Lung (tissue), 17 donors: ENCODE measurements at places on chromosomes 16 and 17.
A peak's percentile ranks its signal among the peaks of the same experiment; 100 is the strongest.

GRCh38 chr16:71899171-71899570 is 3.8 kb downstream of the IST1 start:
- no peak for DNase-seq

DNA sequence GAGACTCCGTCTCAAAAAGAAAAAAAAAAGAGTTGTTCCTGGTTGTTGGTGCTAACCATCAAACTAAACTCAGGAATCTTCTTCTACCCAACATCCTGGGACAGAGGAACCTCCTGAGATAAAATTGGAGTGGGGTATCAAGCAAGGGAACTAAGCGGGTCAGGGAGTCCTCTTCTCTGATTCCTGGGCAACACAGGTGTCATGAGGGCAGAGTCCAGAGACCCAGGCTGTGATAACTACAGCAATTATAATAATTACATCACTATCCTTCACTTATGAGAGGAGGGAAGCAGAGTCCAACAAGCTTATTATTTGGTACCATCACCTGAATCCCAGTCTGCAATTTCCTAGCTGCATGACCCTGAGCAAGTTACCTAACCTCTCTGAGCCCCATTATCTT is 8.1 kb downstream of the C17orf50 start:
- no peak for DNase-seq

DNA sequence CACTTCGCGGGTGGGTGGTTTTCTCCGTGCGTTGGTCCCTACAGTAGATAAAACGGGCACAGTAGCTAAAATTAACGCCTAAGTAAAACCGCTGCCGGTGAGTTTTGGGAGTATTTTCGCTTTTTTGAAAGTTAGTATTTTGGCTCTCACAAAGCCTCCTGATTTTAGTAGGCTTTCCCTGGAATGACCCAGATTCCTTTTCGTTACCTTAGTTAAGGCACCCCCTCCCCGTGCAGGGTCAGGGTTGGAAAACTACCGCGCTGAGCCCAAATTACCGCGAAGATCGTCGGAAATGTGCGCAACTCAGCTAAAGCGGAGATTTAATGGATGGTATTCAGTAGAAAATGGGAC is 28.3 kb upstream of the ST6GALNAC1 start:
- DNase-seq, result no peak

GRCh38 chr17:9512323-9513168 is 63.1 kb downstream of the STX8 start:
- DNase-seq, result no peak

GRCh38 chr17:55563363-55563762 is 52.1 kb upstream of the SMIM36 start:
- peak; percentile 10 for DNase-seq

GRCh38 chr17:8487743-8488142 is 52.1 kb downstream of the NDEL1 start:
- no peak for DNase-seq

GRCh38 chr17:30379303-30379902 is 676 bp downstream of the CPD start:
- no peak for DNase-seq

- no peak for DNase-seq
Observed at GRCh38 chr17:57480438-57481196, 224.3 kb downstream of the MSI2 start.

- DNase-seq, result peak; percentile 78
Observed at GRCh38 chr17:36980280-36980761, 31.6 kb downstream of the AATF start.

- DNase-seq, result no peak
Observed at GRCh38 chr16:57682809-57683635, 11.6 kb upstream of the DRC7 start.

DNA sequence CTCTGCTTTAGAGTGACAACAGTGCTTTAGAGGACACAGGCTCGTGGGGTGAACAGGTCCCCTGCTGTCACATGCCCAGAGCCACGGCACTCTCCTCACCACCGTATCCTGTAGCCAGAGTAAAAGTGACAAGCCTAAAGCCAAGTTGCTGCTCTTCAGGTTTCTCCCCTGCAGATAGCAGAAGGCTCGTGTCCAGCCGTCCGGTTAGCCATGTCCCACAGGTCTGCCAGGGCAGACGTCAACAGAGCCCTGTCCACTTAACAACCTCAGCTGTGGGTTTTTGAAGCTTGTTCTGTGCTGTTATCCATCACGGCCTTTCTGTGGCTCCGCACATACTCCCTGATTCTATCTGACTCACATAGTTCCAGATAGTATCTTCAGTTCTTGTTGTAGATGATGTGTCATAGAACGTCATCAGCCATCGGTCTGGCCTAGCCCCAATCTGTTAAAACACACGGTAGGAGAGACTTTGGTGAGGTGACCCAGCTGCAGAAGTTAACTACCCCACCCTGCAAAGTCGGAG is 100.7 kb downstream of the SOCS1 start:
- no peak for DNase-seq

DNA sequence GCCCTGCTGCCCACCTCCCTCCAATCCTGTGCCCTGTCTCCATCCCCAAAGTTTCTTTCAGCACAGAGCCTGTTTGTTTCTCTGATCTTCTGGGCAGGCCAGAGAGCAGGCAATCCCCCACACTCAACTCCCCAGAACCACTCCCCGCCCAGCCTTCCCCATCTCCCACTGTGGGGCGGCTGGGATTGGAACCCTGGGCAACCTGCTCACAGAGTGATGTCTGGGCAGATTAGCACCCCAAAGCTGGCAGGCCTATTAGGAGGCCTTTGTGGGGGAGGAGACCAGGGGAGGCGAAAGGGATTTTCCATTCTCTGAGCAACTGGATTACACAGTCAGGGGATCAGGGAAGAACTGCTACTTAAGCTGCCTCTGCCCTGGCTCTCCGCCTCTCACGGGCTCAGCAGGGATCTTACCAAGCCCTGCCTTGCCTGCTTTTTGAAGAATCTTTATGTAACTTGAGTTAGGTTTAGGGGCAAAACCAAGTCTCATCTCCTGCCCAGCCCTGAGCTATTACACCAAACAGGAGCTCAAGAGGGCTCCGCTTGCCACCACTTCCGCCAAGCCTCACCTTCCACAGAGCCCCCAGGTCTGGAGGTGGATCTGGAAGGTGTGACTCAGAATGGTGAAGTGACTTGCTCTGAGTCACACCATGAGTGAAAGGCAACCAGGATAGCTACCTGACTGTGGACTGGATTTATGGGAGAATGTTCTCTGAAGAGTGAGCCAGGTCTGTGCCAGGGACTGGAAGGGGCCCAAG is 16.0 kb upstream of the LHX1 start:
- no peak for DNase-seq

- DNase-seq, result no peak
Observed at GRCh38 chr17:40319651-40320540, 10.9 kb downstream of the RARA start.

DNA sequence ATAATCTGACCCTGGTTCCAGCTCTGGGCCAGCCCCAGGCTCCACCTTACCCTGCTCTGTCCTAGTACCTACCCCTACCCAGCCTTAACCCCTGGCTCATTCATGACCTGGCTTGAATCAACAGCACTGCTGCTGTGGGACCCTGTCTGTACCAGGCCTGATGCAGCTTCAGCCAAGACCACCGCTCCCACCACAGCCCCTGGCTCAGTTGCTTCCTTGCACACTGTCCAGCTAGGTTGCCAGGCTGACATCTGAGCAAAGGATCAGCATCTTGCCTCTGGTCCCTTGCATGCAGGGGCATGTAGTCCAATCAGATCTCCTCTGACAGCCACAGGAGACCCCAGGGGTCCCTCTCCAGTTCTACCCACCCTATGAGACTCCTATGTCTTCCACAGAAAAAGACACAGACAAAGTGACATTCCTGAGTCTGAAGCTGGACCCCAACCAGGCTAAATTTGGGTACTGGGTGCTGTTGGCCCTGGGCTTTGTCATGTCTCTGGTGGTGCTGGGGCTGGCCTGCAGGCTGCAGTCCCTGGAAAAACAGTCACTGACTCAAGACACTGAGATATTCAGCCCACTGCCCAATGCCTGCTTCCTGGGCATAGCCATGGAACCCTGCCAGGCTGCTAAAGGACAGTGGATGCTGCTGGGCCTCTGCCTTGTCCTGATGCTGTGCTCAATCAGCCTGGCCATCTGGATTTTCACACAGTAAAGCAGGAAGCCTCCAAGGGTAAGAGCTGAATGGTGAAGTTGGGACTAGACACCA is 3.9 kb upstream of the KCNH6 start:
- no peak for DNase-seq

DNA sequence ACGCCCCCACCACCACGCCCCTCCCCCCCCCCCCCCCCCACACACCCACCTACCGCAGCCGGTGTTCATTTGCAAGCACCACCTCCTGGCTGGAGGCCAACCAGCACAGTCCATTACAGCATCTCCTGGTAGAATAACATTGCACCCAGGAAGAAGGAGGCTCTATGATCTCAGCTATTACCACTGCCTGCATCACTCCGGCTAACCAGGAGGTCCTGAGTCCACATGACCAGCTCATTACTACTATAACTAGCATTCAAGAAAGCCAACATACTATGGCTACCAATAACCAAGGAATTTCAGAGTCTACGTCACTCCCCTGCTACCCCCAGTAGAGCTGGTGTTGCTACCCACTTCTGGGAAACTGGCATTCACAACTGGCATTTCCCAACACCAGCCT is 81.1 kb upstream of the ALOX12 start:
- DNase-seq, result no peak

DNA sequence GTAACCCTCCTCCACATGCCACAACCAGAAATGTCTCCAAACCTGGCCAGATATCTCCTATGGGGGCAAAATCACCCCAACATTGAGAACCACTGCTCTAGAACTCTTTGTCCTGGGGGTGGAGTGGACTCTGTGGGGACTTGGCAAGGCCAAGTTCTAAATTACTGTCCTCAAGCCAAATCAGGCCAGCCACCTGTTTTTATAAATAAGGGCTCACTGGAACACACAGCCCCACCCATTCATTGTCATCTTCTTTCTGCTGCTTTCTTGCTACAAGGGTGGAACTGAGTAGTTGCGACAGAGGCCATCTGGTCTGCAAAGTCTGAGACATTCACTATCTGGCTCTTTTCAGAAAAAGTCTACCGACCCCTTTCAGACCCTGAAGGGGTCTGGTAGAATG is 26.8 kb upstream of the TMEM220 start:
- no peak for DNase-seq

- peak; percentile 63 for DNase-seq
Observed at GRCh38 chr16:89093602-89094251, at the start of gene ACSF3. Gene ACSF3 (plus strand): TSS chr16:89093852. CDS start chr16:89100682, 6,830 bp downstream.

DNA sequence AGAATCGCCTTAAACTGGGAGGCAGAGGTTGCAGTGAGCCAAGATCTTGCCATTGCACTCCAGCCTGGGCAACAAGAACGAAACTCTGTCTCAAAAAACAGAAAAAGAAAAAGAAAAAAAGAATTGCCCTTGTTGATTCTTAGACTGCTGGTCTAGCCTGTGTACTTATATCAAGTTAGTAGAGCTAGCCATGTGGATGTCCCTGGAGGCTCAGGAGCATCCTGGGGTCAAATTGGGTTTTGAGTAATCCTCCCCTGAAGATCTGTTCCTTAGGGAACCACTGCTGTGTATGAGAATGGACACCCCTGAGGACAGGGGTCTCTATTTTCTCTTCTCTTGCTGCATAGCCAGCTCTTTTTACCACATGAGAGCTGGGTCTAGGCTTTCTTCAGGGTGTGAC is 21.5 kb downstream of the SLC7A6OS start:
- no peak for DNase-seq

DNA sequence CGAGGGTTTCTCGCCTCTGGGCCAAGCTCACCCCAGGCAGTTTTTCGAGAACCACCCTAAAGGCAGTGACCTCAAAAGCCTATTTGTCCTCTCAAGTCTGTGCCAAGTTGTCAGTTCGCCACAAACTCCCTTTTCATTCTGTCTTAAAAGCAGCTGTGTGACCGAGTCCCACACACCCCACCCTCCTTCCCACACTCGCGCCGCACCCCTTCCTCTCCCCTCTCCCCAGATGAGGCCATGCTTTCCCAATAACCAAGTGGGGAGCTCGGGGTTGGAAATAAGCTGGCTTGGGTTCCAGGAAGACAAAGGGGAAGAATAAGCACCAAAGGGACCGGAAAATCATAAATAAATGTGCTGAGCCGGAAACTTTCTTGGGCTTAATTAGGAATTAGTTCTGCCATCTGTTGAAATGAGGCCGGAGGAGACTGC is 36.7 kb downstream of the GRIN2C start:
- peak; percentile 48 for DNase-seq

DNA sequence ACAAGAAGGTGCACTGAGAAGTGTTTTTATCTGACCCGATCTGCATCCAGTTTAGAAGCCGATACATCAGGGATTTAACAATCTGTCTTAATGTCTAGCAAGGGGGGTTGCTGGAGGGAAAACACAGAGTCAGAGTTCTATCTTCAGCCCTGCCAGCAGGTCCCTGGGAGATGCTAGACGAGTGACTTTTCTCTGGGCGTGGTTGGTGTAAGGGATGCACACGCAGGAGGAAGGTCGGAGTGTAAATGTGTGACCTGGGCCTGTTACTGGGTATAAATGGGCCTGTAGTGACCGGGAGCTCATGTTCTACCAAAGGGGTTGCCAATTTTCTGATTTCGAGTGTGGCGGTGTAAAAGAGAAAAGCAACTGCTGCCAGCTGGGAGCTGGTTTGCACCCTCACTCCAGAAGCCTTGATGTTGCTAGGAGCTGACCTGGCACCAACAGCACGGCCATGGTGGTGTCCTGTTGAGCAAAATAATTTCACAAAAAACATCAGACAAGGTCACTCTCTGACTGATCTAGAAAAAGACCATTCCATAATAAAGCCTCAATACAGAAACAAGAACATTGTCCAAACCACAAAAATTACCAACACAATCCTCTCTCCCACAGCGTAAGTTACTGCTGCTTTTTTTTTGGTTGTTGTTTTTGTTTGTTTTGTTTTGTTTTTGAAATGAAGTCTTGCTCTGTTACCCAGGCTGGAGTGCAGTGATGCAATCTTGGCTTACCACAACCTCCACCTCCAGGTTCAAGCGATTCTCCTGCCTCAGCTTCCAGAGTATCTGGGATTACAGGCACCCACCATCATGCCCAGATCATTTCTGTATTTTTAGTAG is 1.3 kb upstream of the KCTD13 start:
- peak; percentile 5 for DNase-seq

- DNase-seq, result no peak
Observed at GRCh38 chr16:28104404-28104803, 40.9 kb upstream of the GSG1L start.
